ENCODE measurements at places on chromosomes 6 and 20. TPM values are rescaled to one million over a fixed set of nuclear protein-coding genes. Genes with fewer than 3 reads are reported as not detected.

DNA sequence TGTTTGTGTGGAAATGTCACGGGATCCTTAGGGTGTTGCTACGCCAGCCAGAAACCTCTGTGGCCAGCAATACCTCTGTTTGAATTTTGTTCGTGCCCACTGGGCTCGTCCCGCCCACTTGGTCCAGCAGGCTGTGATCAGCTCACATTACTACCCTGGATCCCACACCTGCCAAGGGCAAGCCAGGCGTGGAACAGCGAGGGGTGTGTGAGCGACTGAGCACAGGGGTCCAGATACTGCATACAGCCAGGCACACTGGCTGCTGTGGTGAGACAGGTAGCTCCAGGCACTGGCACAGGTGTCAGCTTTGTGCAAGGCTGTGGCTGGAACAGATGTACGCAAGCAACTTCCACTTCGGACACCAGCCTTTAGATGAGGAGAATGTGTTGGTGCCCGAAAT is 718.9 kb downstream of the EPHA7 start:
- H3K36me3 ChIP-seq = no peaks in the 10 kb centered on the region
- no peaks in the 10 kb centered on the region for H3K27me3 ChIP-seq
- no peak overlapping the region for H3K27ac ChIP-seq
- no peaks in the 10 kb centered on the region for H3K4me1 ChIP-seq

PCSK2 gene
- 77.0 TPM for total RNA-seq

GRCh38 chr6:160789263-160790027 is 87.4 kb downstream of the PLG start:
- DNase-seq = no peak
- H3K4me3 ChIP-seq = no peak overlapping the region
- no peaks in the 10 kb centered on the region for H3K36me3 ChIP-seq
- no peaks in the 10 kb centered on the region for H3K27me3 ChIP-seq
- no peak overlapping the region for H3K27ac ChIP-seq
- no peaks in the 10 kb centered on the region for H3K4me1 ChIP-seq

- no peaks in the 10 kb centered on the region for H3K27me3 ChIP-seq
- no peaks in the 10 kb centered on the region for H3K4me1 ChIP-seq
- no peak overlapping the region for H3K27ac ChIP-seq
- H3K36me3 ChIP-seq = peaks cover 72% of the 10 kb centered on the region
Observed at GRCh38 chr6:89693207-89693606, 54.7 kb upstream of the LYRM2 start.
